ENCODE measurements at places on chromosomes 6 and 20.

- no peak for DNase-seq
Measured at GRCh38 chr6:21610341-21610740, 16.8 kb downstream of the SOX4 start.

GRCh38 chr6:55014321-55015088 is 159.8 kb upstream of the HCRTR2 start:
- no peak for DNase-seq

DNA sequence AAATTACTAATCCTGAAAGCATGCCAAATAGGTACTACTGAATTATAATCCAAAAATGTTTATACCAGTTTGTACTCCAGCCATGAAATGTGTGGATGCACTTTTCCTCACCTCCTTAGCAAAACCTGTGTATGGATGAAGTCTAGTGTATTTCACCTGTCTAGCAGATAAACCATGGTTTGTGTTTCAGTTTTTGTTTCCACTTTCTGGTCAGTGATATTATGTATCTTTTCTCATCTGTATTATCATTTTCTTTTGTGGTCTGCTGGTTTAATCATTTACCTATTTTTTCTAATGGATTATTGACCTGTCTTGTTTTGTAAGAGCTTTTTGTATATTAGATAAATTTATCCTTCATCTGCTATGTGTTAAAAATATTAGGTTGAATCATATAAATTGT is 41.0 kb upstream of the TMEM217 start:
- no peak for DNase-seq

DNA sequence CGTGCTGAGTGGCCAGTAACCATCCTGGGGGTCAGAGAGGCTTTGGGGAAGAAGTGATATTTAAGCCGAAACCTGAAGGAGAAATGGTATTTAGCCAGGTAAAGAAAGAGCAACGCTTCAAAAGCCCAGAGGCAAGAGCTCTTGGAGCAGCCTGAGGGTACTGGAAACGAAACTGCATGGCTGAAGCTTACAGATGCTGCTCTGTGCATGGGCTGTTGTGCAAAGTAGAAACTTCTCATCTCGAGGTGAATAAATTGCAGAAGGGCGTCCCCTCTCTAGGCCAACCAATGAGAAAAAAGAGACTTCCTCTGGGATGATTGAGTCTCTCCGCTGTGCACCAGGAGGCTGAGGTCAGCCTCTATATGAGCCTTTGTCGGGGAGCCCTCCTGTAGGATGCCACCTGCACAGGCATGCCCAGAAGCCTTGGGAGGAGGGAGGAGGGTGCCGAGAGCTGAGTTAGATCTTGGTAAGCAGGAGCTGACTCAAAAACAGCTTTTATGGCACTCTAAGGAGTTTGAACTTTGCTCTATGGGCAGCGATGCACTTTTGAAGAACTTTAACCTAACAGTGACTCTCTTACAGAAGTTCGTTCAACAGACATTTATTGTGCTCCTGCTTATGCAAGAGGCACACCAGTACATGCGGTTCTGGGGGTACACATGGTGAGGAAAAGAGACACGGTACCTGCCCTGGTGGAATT is 61.6 kb upstream of the EDN1 start:
- no peak for DNase-seq

DNA sequence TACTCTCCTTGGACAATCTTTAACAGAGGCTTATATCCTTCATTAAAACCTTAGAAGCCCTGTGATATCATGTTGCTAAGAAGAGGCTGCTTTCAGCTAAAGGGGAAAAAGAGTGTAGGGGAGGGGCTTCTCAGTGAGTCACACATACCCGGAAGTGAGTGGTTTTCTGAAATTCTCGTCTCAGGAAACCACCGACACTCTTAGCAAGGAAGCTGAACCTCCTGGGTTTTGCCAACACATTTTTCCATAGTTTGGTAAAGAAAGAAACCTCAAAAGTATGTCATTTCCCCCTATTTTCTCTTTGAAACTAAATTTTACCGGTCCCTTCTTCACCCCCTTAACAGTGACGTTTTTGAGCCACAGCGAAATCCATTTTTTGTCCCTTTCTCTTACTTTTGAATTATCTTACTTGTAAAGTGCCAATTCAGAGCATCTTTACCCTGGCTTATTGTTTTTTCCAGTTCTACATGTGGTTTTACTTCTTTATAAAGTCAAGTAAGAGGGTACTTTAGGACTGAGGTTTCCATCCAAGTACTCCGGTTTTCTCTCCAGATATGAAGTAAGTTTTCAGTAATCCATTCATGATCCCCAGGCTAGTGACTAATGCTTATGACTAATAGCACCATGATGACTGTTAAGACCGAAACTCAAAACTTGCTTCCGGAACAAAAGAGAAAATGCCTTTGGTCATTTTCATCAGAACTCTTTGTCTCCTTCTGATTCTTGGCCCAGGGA is 219.3 kb downstream of the ARHGAP18 start:
- peak; percentile 19 for DNase-seq

DNA sequence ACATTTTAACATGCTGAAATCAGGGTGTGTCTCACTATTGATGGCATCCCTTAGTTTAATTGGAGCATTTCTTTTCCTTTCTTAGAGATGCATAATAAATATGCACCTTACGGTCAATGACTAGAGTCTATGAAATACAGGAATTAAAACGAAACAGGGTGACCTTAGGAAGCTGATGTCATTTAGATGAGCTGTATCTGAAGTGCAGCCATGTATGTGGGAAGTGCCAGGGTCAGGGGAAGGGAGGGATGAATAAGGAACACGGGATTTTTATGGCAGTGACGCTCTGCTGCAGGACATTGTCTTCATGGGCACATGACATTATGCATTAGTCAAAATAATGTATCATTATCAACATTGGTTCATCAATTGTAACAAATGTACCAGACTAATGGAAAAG is 84.0 kb downstream of the AGPAT4 start:
- no peak for DNase-seq

DNA sequence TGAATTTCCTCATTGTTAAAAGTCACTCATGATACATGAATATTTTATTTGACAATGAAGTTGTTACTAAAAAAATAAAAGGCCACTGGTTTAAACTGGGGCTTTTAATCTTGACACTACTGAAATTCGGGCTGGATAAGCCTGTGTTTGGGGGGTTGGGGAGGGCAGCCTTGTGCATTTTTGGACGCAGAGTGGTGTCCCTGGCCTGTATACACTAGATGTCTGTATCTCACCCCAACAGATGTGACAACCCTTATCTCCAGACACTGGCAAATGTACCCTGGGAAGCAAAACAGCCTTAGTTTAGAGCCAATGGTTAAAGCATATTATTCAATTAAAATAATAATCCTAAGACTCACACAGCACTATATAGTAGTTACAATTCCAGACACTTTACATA is 24.8 kb downstream of the MAN1A1 start:
- no peak for DNase-seq

GRCh38 chr20:35465976-35466375 is 10.6 kb downstream of the CEP250 start:
- no peak for DNase-seq

- no peak for DNase-seq
Measured at GRCh38 chr6:91743756-91744155, 1156.9 kb upstream of the MAP3K7 start.

GRCh38 chr6:167804281-167805013 is 22.3 kb upstream of the AFDN start:
- DNase-seq, result no peak

DNA sequence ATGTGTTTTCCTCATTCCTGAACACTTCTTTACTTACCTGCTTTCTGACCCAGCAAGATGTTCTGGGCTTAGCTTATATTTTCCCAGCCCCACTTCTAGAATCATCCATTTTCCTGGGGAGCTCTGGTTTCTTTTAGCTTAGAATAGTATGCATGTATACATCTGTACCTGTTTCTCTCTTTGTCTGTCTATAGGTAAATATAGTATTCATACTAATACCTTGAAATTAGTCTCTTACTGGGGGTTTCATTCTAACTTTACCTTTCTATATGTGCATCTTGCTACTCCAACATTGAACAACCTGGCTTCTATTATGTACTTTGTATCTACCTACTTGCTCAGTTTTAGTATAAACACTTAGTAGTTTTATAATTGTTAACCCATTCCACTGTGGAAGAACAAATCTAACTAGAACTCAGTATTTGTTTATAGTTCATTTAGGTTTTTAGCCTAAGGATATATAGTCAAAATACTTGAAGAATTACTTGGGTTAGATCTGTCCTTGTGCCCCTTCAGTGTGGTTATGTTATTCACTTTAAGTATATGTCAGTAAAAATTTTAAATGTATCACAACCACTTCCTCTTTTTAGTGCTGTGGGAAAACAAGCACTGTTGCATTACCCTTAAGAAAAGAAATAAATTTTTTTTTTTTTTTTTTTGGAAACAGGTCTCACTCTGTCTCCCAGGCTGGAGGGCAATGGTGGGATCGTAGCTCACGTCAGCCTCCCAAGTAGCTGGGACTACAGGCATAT is 54.0 kb downstream of the ASXL1 start:
- DNase-seq, result no peak

GRCh38 chr6:56807326-56807988 is 147.4 kb upstream of the BEND6 start:
- DNase-seq, result no peak

GRCh38 chr6:111837641-111838500 is 35.4 kb downstream of the FYN start:
- no peak for DNase-seq

- no peak for DNase-seq
Measured at GRCh38 chr20:13671512-13671911, 32.8 kb upstream of the TASP1 start.

GRCh38 chr20:1825507-1825906 is 69.7 kb upstream of the SIRPA start:
- DNase-seq, result no peak

GRCh38 chr20:2283706-2284423 is 11.9 kb upstream of the TGM3 start:
- no peak for DNase-seq

DNA sequence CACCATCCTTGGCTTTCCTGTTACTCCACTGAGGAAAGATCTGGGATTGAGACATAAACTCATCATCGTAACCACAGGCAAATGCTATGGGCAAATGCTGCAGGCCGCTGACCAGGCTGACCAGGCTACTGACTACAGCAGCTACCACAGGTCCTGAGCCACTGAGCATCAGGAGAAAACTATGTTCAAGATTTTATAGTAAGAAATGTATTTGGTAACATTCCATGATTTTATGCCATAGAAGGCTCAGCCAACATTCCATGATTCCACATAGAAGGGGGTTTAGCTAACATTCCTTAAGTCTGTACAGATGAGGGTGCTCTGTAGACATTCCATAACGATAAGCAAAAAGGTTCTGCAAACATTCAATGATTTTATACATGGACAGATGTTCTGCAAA is 16.1 kb upstream of the B4GALT5 start:
- DNase-seq, result no peak

DNA sequence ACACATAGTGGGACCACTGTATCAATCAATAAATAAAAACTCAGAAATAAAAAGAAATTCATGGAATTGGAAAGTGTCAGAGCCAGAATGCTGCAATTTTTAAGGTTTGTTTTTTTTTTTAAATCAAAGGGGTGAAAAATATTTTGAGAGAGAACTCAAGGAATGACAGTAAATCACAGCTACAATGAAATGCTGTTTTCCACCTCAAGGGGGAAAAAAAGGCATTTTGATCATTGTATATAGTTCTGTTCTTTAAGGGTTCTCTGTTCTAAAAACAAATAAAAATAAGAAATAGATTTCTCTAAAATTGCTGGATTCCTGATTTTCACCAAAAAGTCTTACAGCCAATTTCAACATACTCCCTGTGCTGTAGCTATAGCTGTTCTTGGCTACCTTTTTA is 24.5 kb downstream of the FAXC start:
- no peak for DNase-seq

DNA sequence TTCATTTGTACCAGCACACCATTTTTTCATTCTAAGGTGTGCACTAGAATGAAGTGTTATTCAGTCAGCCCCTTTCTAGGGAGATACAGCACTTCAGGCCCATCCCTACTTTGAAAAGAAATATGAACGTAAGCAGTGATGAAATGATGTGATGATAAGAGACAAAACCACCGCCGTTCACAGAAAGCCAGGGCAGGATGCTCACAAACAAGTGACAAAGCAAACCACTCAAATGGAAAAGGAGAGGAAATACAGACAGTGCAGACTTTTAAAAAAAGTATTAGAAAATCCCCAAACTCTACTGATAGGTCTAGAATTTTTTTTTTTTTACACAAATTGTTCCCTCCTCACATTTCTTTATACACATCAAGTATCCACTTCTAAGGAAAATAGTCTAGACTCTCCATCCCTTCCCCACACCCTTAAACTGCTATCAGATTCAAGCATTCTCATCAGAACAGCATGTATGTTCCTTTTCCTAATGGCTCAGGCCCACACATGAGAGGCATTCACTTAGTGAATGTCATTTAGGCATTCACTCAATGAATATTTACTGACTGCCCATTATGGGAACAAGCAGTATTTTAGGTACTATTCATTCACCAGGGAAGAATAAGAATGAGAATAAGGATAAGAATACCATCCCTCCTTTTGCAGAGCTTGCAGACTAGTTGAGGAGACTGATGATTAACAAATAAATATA is 243.5 kb downstream of the GMPR start:
- peak; percentile 38 for DNase-seq

DNA sequence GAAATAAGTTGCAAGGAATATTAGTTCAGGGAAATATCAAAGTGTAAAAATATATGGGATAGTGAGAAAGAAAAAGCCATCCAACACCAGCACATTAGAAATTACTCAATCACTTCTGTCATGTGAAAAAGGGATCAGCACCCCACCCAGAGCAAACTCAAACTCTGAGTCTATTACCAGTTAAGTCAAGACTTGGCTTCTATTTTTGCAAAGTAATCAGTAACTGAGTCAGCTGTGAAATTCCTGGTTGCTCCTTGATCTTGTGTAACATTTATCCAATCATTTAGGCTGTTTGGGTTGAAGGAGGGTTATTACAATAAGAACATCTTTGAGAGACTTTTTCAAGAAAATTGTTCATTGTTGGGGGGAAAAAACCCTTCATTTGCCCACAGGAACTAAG is 51.2 kb downstream of the SLC22A23 start:
- no peak for DNase-seq

DNA sequence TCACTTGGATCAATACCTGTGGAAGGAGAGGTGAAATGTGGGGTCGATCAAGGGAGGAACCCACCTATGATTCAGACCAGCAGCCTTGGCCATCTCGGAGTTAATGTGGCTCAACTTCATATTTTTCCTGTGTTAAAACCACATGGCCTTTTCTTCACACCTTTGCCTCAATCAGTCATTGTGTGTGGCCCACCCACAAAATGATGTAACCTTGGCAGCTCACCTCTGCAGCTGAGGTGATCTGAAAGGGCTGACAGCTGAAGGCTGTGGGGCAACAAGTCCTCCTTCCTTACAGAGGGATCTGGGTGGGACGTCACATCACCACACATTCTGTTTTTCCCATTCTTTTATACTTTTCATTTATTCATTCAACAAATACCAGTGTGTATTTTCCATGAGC is 357.1 kb upstream of the HSF2 start:
- no peak for DNase-seq

- DNase-seq, result no peak
Measured at GRCh38 chr6:110671447-110671846, 143.8 kb downstream of the CDK19 start.

GRCh38 chr6:71349395-71349794 is 60.8 kb downstream of the OGFRL1 start:
- no peak for DNase-seq

GRCh38 chr20:23596579-23597250 is 9.0 kb downstream of the CST9 start:
- no peak for DNase-seq

- no peak for DNase-seq
Measured at GRCh38 chr20:11207749-11208502, 534.1 kb upstream of the JAG1 start.
